Activated naive CD4-positive, alpha-beta T cell treated with anti-CD3 and anti-CD28 coated beads for 36 hours (primary cell): ENCODE measurements at places on chromosomes 12 and 14. TPM values are rescaled to one million over a fixed set of nuclear protein-coding genes. Genes with fewer than 3 reads are reported as not detected.
A peak's percentile ranks its signal among the peaks of the same experiment; 100 is the strongest.

LRTM2 gene
- total RNA-seq, result not detected

CHPT1 gene
- total RNA-seq, result 17.1 TPM

PRH1 gene
- 4.8 TPM for total RNA-seq

RASSF9 gene
- not detected for total RNA-seq

DNA sequence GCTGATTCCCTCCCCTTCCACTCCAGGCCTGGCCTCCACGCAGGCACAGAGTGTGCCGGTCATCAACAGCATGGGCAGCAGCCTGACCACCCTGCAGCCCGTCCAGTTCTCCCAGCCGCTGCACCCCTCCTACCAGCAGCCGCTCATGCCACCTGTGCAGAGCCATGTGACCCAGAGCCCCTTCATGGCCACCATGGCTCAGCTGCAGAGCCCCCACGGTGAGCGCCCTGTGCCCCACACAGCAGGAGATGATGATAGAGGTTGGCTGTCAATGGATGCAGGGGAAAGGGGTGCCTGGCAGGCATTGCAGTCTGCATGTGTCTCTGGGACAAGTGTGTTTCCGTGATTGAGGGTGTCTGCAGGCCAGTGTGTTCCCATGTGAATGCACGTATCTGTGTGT, 18.8 kb downstream of the C12orf43 start:
- H3K36me3 ChIP-seq, result peaks cover 1% of the 10 kb centered on the region
- no peak overlapping the region for H3K27ac ChIP-seq
- H3K4me3 ChIP-seq, result no peak overlapping the region
- H3K27me3 ChIP-seq, result peaks cover 5% of the 10 kb centered on the region
- no peaks in the 10 kb centered on the region for H3K4me1 ChIP-seq
- no peak for DNase-seq

- no peaks in the 10 kb centered on the region for H3K4me1 ChIP-seq
- H3K36me3 ChIP-seq, result no peaks in the 10 kb centered on the region
- H3K4me3 ChIP-seq, result no peak overlapping the region
- DNase-seq, result no peak
- peaks cover 2% of the 10 kb centered on the region for H3K27me3 ChIP-seq
Observed at GRCh38 chr12:5498076-5498475, 66.2 kb downstream of the NTF3 start.

DNA sequence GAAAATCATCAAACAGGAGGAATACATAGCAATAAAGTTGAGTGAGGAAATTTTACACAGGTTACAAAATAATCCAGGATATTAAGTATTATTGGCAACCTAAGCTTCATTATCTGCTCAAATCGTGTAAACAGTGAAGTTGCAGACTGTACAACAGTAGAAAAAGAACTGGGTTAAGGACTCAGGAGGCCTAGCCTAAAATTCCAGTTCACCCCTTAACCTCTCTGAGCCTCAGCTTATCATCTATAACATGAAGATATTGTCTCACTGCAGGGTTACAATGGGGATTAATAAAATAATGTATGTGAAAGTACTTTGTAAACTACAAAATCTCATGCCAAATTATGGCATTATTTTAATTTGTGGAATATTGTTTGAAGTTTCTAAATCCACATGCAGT, 26.0 kb downstream of the DDHD1 start:
- no peak for DNase-seq
- H3K27ac ChIP-seq, result peak overlapping the region; percentile 72
- H3K27me3 ChIP-seq, result no peaks in the 10 kb centered on the region
- peaks cover 38% of the 10 kb centered on the region for H3K4me1 ChIP-seq

DNA sequence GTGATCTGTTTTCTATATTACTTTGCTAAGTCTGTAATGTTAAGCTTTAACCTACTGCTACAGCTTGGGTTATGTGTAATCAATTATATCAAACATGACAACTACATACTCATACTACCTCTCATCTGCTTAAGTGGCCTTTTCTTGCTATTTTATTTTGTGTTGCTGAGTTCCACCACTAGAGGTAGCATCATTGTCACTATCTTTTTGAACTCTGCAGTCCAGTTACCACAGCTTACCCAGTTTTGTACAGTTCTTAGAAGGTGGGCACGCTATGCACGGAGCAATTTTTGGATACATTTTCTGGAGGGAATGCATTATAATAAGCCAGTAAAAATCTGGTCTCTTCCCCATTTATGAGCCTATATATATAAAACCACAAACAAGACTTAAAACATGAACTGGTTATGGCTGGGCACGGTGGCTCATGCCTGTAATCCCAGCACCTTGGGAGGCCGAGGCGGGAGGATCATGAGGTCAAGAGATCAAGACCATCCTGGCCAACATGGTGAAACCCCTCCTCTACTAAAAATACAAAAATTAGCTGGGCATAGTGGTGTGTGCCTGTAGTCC, 48.5 kb downstream of the SAV1 start:
- no peaks in the 10 kb centered on the region for H3K27me3 ChIP-seq
- H3K36me3 ChIP-seq, result no peaks in the 10 kb centered on the region
- H3K4me1 ChIP-seq, result no peaks in the 10 kb centered on the region
- H3K4me3 ChIP-seq, result no peak overlapping the region
- H3K27ac ChIP-seq, result no peak overlapping the region
- DNase-seq, result no peak
